Activated naive CD8-positive, alpha-beta T cell treated with anti-CD3 and anti-CD28 coated beads for 36 hours (primary cell): ENCODE measurements at places on chromosomes 6 and 20. TPM values are rescaled to one million over a fixed set of nuclear protein-coding genes. Genes with fewer than 3 reads are reported as not detected.

GRCh38 chr20:44924541-44924940 lies 14.7 kb downstream of the PABPC1L start:
- DNase-seq, result no peak

- peak; percentile 87 for DNase-seq
Measured at GRCh38 chr6:57221936-57222742, at the start of gene RAB23. Gene RAB23, minus strand, starts transcription at chr6:57222307. Its CDS starts 11,927 bp downstream, at chr6:57210380.

- DNase-seq, result no peak
Measured at GRCh38 chr6:66772800-66773199, 1065.8 kb upstream of the EYS start.

DNA sequence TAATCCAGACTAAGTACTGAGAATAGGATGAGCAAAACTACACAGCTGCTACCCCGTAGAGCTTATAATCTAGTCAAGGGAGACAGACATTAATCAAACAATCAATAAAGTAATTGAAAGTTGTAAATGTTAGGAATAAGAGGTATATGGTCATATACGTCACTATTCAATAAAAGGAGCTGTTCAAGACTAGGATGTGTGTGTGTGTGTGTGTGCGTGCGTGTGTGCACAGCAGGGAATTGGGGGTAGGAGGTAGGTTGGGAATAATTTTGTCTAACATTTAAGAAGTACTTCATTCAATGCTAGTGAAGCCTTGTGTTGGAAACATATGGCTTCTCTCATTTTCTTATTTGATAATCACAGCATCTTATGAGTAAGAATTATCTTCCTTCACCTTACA lies 41.8 kb downstream of the SESN1 start:
- no peak for DNase-seq

- DNase-seq, result peak; percentile 73
Measured at GRCh38 chr6:167826230-167826895, 348 bp upstream of the AFDN start.

- DNase-seq, result no peak
Measured at GRCh38 chr6:35410131-35410530, 42.0 kb upstream of the FANCE start.

GRCh38 chr20:17558154-17558940 lies 11.5 kb upstream of the DSTN start:
- peak; percentile 48 for DNase-seq

PIM1 gene
- 168 TPM for total RNA-seq
